Hematopoietic multipotent progenitor cell treated with erythropoietin and hydrocortisone succinate and interleukin-3 and kit ligand, for 17 days (in vitro differentiated cells): ENCODE measurements at places on chromosomes 1 and 21.

- DNase-seq = no peak
Observed at GRCh38 chr1:41255978-41256377, 13.9 kb upstream of the SCMH1 start.

DNA sequence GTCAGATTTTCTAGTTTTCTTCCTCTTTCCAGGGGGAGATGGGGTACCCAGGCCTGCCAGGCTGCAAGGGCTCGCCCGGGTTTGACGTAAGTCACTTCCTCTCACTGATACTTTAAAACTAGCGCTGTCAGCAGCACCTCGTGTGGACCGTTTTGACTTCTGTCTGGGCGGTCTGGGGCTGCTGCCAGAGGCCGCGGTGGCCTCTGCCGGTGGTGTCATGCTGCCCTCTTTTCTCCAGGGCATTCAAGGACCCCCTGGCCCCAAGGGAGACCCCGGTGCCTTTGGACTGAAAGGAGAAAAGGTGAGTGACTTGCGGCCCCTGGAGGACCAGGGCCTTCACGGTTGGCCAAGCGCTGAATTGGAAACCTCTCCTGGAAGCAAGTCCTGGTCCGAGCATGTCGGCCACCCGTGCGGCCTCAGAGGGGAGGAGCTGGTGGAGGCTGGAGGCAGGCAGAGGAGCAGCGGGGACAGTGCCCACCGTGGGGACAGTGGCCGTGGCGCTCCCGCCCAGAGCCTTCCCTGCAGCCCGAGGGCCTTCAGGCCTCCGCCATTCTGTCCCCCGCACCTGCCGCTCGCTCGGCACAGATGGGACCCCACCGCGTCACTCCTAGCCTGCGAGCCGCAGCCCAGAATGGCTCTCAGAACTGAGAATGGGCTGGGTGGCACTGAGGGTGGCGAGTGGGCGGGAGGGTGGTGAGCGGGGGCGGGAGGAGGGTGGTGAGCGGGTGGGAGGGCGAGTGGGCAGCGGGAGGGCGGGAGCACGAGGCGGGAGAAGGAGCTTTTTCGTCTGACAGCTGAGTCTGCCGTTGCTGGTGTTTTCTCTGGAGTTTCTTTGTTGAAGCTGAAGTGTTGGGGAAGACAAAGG, 9.4 kb downstream of the COL6A1 start:
- no peak for DNase-seq

DNA sequence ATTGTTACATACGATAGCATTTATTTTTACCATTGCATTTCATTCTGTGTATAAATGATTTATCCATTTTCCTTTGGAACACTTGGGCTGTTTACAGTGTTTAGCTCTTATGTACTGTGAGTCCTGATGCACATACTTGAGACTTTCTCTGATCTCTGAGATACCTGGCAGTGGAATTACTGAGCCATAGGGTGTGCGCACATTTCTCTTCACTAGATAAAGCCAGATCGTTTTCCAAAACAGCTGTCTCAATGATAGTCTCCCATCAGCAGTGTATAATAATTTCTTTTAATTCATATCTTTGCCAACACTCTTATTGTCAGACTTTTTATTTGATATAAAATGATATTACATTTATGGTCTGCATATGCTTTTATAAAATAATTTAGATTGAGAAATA, 66.2 kb downstream of the VPS13D start:
- DNase-seq = peak; percentile 46

GRCh38 chr1:31934706-31935629, 3.2 kb downstream of the PTP4A2 start:
- peak; percentile 57 for DNase-seq

DNA sequence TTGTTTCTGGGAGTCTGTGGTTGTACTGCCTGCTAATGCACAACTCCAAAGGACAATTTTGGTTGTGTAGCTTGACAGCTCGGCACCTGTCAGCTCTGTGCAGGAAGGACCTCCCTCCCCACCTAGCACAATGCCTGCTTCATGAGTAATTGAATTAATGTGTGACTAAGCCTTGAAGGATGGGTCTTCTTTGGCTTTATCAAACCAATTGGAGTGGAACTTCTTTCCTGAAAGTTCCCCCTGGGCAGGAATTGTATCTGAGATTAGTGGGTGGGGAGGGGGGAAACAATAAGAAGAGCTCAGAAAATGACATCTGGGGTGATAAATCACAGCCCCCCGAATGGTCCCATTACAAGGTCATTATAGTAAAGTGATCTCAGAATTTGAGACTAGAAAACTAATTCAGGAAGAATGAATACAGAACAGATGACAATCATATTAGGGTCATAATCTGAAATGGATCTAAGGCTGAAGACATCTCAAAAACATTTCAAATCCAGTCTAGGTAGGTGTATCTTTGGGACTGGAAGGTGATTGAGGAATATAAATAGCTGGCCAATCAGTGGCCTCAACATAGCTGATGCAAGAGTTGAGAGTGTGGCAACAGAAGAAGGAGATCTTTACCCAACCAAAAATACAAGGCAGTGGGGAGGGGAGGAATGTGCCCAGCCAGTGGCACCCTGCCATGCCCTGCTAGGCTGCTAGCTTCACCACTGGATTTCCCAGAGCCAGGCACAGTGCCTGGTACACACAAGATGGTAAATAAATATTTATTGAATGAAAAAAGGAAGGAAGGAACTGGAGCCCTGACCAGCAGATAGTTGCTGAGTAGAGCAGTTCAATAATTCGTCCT, 10.1 kb upstream of the SESN2 start:
- DNase-seq = peak; percentile 69

DNA sequence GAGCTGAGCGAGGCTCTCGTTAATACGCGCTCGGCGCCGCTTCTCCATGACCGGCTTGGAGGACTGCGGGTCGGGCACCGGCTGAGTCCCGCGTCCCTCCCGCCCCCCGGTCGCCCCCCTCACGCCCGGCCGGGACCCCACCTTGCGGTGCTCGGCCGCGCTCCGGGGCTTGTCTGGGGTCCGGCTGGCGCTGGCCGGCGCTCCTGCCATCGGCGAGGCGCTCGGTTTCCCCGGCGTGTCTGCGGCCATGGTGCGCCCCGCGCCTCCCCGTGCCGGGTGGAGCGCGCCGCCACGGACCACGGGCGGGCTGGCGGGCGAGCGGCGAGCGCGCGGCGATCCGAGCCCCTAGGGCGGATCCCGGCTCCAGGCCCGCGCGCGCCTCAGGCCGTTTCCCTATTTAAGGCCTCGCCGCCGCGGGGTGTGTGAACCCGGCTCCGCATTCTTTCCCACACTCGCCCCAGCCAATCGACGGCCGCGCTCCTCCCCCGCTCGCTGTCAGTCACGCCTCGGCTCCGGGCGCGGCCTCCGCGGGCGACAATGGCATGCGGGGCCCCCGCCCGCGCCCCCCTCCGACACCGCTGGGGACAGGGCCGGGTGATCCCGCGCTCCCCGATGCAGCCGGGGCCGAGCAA, at the start of gene HES4:
TSS of gene HES4 (minus strand) at position 373 of the 632 bp plus-strand sequence. CDS start at position 249, 124 bp downstream.
- no peak for DNase-seq

- DNase-seq = no peak
Observed at GRCh38 chr1:116226017-116226416, 114.8 kb downstream of the MAB21L3 start.

GRCh38 chr1:205817364-205817763, 4.4 kb upstream of the SLC41A1 start:
- DNase-seq = no peak

- no peak for DNase-seq
Observed at GRCh38 chr1:12451560-12451900, 166.5 kb downstream of the DHRS3 start.

- DNase-seq = peak; percentile 75
Observed at GRCh38 chr1:161382214-161383019, 14.7 kb upstream of the CFAP126 start.

DNA sequence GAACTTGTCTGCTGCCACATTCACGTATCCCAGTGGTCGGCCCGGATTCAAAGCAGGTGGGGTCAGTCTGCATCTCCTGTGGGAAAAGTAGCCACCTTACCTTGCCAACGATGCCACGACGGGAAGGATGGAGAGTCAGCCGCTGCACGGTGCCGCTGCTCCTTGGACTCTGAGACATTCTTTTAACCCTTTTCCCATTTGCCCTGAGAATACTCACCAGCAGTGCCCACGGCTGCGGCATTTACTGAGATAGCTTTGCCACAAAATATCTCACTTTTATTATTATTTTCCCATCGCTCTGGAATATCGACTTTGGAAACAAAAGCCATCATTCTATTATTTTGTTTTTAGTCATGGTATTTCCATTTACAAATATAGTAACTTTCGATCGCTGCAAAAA, 15.3 kb upstream of the TTC34 start:
- no peak for DNase-seq

DNA sequence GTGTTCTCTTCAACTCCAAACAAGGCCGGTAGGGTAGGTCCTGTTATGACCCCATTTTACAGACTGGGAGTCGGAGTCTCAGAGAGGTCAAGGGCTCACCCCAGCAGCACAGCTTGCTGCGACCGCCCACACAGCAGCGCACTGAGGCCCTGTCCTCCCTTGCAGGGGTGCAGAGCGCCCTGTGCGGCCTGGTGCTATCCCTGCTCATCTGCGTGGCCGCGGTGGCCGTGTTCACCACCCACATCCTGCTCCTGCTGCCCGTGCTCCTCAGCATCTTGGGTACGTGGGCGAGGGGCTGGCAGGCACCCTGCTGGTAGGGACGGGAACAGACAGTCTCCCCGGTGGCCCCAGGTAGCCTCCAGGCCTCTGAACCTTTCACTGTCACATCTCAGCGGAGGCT, 55.9 kb downstream of the DISP3 start:
- no peak for DNase-seq

DNA sequence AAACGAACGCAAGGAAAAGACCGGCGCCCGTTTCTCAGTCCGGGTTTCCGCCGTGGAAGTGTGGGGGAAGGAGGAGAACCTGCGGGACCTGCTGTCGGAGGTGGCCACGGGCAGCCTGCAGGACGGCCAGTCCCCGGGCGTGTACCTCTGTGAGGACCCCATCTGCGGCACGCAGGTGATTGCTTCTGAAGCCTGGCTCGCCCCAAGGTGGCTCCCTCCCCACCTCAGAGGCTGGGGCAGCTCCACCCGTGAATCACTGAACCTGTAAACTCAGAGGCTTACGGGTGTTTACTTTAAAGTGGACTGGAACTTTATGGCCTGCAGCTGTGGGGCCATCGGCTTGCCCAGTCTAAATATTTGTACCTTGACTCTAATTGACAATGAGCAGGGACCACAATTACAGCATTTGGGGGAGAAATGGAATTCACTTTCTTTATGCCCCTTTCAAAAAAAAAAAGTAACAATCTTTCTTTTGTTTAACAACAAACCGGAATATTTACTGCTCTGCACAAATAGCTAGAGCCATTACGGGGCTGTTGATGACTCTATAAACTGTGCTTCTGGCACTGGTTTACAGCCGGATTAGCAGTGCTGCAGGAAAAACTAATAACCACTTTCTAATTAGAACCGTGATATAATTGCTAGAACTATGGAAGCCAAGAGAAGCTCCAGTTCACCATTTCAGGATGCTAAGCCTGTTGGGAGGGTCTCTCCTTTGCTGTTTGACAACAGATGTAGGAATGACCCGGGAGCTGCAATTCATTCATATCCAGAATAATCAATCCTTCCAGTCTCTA, 454.8 kb downstream of the KIF26B start:
- DNase-seq = no peak

DNA sequence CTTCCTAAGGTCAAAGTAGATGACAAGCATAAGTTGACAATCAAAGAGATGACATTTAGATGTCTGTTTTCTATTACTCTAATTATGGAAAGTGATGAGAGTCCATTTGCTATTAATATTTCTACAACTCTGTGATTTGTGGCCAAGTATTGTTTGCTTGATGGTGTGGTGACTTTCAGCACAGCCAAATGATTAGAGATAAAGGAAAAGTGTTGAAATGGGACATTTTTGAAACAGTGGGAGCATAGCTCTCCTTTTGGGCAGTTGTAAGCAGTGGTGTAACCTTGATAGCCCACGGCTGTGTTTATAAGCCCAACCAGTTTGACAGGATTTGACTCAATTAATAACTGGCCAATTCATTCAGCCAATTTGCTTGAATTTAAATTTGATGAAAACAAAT, 31.6 kb downstream of the ZC3H11B start:
- no peak for DNase-seq

- no peak for DNase-seq
Observed at GRCh38 chr1:220979371-220979770, 100.1 kb downstream of the HLX start.

GRCh38 chr1:31902510-31902860, 35.7 kb downstream of the PTP4A2 start:
- DNase-seq = no peak

DNA sequence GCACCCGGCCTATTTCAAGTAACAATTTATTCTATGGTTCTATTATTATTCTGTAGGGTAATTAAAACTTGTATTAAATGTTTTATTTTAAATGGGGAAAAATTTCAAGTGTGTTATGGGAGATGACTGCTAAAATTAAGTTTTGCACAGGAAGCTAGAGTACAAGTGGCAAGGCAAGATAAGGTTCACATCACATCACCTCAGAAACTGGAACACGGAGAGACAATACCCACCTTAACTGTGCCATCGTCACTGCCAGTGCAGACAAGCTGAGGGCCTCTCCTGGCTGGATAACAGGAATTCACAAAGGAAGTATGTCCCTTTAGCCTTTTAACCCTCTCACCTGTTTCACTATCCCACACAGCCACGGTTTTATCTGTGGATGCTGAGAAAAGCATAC, 7.6 kb downstream of the SNRNP40 start:
- DNase-seq = no peak

DNA sequence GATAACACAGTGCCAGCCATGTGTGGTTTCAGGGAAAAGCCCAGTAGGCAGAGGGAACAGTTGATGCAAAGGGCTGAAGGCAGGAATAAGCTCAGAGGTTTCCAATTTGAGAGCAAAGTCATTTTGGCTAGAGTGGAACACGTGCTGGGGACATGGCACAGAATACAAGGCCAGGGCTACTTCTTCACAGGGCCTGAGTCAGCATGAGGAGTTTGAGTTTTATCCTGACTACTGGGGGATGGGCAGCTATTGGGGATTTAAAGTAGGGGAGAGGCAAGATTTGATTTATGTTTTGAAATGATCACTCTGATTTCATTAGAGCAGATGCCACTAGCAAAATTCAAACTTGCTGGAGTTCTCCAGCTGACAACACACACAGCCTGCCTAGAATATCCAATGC, 241.1 kb upstream of the CSF3R start:
- DNase-seq = no peak

GRCh38 chr1:227918083-227918700, 29.5 kb downstream of the WNT9A start:
- no peak for DNase-seq

DNA sequence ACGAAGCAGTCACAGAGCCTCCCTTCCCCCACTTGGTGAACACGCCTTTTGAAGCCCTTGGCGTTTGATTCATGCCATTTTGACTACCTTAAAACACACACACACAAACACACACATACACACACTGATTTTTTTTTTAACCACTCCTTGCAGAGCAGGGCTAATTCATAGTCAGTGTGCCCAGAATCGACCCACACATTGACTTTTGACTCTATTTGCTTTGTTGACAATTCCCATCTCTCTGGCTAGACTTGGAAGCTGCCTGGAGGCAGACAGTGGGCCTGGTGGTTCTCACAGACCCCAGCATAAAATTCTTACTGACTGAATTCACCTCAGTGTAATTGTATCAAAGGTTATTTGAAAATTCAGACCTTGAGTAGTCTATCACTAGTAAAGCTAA, 30.3 kb downstream of the CAPN8 start:
- DNase-seq = no peak
